ENCODE measurements at places on chromosomes 12 and 14.

- no peak for DNase-seq
Measured at GRCh38 chr14:89304972-89305703, 111.9 kb downstream of the FOXN3 start.

- no peak for DNase-seq
Measured at GRCh38 chr12:27982385-27982784, 9.9 kb upstream of the PTHLH start.

- DNase-seq, result no peak
Measured at GRCh38 chr14:94305620-94306019, 12.6 kb upstream of the SERPINA10 start.

- no peak for DNase-seq
Measured at GRCh38 chr14:34833549-34834523, 41.3 kb downstream of the BAZ1A start.
